ENCODE measurements at places on chromosomes 4 and X.

DNA sequence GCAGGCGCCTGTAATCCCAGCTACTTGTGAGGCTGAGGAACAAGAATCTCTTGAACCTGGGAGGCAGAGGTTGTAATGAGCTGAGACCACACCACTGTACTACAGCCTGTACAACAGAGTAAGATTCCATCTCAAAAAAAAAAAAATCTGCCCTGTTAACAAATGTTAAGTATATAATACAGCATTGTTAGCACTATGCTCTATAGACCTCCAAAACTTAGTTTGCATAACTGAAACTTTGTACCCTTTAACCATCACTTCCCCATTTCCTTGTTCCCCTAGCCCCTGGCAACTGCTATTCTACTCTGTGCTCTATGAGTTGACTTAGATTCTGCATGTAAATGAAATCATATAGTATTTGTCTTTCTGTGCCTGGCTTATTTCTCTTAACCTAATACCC lies 76.7 kb downstream of the TAB3 start:
- no peak for DNase-seq

- no peak for DNase-seq
Observed at GRCh38 chr4:183369073-183369472, 46.8 kb upstream of the CLDN24 start.

DNA sequence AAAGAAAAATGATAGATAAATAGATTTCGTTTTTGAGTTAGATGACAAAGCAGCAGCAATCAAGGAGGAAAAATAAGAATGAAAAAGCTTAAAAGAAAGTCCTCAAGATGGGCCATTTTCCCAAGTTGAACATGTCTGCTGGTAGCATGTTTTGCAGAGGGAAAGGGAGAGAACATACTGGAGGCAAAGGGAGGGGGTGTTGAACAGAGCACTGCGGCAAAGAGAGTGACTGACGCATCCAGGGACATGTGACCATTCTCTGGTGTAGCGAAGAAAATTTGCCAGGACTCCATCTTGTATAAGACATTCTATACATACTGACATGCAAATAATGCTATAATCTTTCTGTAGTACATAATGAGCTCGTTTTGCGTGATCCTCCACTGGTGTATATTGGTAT lies 1.2 kb downstream of the LINC00632 start:
- no peak for DNase-seq

GRCh38 chr4:107077192-107077591 lies 41.1 kb upstream of the DKK2 start:
- DNase-seq = no peak

- no peak for DNase-seq
Observed at GRCh38 chrX:111083081-111083480, 12.9 kb upstream of the PAK3 start.

DNA sequence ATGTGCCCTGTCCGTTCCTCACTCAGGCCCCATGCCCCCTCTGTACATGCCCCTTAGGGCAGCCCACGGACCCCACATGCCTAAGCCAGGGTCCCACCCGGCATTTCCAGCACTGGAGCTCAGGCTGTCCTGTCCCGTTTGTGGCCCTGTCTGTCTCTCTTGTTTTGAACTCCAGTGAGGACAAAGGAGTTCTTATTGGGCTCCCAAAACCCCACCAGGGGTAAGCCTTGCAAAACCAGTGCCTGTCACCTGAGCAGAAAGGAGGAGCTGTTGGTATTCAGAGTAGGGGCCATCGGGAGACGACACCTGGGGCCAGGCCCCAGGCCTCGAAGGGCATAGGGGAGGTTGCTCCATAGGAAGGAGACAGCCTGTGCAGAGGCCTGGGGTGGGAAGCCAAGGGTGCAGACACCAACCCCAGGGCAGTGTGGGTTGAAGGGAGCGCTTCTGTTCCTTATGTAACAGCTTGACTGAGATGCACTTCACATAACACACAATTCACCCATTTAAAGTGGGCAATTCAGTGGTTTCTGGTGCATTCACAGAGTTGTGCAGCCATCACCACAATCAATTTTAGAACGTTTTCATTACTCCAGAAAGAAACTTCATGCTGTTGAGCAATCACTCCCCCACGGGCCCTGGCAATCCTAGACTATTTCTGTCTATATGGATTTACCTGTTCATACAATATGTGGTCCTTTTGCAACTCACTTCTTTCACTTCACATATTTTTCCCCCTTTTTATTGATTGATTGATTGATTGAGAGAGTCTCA lies 31.7 kb downstream of the MAN2B2 start:
- DNase-seq = no peak

GRCh38 chr4:76011700-76012387 lies 4.5 kb upstream of the CXCL9 start:
- DNase-seq = peak; percentile 84
